ENCODE measurements at places on chromosomes 7 and 10.
A peak's percentile ranks its signal among the peaks of the same experiment; 100 is the strongest.

DNA sequence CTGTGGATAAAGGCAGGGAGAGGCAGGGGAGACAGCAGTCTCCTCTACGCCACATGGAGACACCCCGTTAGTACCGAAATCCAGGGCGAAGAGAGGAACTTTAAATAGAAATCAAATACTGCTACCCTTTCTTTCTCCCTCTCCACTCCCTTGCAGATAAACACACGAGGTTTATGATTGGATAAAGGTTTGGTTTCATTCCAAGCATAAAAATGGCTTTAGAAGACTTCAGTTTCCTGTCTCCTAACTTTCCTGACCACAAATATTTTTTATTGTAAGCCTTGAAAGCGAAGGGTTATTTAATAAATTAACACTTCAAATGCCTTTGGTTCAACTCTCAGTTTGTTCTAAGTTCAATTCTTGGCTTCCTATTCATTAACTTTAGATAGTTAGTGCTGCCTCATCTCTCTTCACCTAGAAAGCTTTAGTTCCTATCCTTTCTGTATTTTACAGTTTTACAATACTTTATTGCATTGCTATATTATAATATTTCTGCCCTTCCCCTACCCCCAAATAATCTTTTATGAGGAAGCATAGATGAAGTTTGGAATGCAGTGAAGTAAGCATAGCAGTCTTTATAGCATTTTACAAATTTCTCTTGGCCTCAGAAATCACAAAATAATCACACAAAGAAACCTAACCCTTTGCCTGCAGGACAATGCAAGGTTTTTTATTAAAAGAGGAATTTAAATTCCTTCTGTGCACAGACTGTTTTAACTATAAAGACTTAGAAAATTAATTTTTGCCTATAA lies 31.5 kb upstream of the ARID5B start:
- DNase-seq, result no peak

- no peak for DNase-seq
These were observed 36.0 kb downstream of the MAT1A start for GRCh38 chr10:80253266-80253962.

- no peak for DNase-seq
These were observed 200.3 kb upstream of the LYZL2 start for GRCh38 chr10:30829901-30830300.

GRCh38 chr7:75915416-75916156 lies 631 bp downstream of the POR start:
- DNase-seq, result no peak

DNA sequence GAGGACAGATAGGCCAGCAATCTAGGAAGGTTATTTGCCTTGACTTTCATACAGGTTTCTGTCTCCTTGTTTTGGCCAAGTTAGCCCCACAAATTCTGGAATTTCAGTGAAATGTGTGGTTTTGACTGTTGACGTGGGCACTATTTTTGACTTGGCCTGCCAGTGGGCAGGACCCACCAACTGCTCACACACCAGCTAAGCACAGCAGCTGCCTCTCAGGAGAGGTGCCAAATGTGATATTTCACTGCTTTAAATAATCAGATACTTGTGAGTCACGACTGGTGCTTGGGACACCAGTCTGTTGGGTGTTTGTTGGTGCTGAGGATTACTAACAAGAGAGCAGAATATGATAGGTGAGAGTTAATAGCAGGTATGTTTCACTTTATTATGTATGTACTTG lies 409.7 kb upstream of the MTPN start:
- DNase-seq, result no peak

DNA sequence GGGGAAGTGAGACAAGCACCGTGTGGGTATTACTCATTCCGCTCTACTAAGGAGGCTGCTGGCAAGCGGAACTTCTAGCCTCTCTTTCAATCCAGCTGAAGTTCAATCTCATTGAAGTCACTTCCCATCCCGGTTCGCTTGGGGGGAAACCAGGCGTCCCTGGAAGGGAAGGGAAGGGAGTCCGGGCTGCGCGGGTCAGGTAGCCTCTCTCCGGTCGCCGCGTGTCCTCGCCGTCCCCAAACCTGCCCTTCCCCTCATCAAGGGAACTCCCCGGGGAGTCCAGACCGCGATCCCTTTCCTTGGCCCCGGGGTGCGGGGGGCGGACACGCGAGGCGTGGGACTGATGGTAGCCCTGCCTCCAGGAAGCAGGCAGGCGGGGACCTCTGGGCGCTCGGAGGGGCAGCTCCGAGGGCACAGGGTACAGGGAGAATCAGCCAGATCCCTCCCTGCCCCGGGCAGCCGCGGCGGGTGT lies 598 bp upstream of the ZEB1 start:
- DNase-seq, result peak; percentile 45

GRCh38 chr7:150867605-150868004 lies 15.3 kb downstream of the AOC1 start:
- DNase-seq, result no peak

- DNase-seq, result no peak
These were observed 6.4 kb upstream of the ST8SIA6 start for GRCh38 chr10:17460756-17461155.

GRCh38 chr10:131553121-131553520 lies 241.6 kb upstream of the TCERG1L start:
- no peak for DNase-seq

DNA sequence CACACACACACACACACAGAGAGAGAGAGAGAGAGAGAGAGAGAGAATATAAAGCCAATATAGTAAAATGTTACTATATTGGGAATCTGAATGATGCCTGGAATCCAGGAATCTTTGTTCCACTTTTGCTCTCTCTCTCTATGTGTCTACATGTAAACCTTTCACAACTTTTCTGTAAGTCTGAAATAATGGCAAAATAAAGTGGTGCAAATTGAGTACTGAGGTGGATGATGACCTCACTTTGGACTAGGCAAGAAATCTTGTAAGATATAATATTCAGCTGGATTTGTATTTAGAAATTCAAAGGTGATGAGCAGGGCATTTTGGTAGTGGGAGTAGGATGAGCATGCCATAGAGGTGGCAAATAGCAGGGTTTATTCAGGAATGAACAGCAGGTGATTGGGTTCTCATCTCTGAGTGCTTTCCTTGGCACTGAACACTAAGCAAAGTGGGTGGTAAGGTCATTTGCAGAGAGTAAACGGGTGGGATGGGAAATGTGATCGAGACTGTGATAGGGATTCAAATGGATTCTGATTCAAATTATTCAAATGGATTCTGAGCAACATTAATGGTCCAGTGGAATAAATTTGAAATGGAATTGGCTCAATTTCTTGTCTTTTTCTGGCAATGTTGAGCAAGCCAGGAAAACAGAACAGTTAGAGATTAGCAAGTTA lies 9.7 kb upstream of the ANLN start:
- no peak for DNase-seq

GRCh38 chr10:51260376-51260775 lies 186.1 kb downstream of the PRKG1 start:
- DNase-seq, result no peak

DNA sequence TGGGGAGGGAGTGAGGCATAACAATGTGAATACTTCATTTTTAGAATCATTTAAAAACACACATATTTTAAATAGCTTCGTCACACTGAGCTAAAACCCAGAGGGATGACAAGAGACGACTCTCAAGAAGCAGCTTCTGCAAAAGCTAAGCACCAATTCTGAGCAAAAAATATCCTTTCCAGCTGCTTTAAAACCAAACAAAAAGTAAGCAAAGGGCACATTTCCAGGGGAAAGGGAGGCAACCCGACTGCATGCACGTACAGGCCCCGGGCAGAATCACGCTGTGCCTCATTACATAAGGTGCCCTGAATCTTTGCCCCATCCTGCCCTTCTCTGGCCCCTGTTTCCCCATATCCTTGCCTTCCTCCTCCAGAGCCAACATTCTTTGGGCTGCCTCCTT lies 78.4 kb downstream of the DGKI start:
- no peak for DNase-seq

- no peak for DNase-seq
These were observed 94.7 kb downstream of the SORBS1 start for GRCh38 chr10:95466436-95466835.

GRCh38 chr10:3255075-3255474 lies 82.5 kb upstream of the PITRM1 start:
- DNase-seq, result no peak

GRCh38 chr10:14681305-14681704 lies 93.4 kb downstream of the FAM107B start:
- DNase-seq, result no peak

DNA sequence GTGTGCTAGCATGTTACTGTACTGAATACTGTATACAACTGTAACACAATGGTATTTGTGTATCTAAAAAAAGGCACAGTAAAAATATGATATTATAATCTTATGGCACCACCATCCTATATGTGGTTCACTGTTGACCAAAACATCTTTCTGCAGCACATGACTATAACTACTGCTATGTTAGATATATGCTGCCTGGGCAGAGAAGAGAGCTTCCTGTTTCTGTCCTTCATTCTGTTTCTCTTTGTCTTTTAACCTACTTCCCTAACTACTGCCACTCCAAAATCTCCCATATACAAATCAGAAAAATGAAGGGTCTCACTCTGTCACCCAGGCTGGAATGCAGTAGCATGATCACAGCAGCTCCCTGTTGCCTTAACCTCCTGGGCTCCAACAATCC lies 8.8 kb upstream of the FGL2 start:
- no peak for DNase-seq

DNA sequence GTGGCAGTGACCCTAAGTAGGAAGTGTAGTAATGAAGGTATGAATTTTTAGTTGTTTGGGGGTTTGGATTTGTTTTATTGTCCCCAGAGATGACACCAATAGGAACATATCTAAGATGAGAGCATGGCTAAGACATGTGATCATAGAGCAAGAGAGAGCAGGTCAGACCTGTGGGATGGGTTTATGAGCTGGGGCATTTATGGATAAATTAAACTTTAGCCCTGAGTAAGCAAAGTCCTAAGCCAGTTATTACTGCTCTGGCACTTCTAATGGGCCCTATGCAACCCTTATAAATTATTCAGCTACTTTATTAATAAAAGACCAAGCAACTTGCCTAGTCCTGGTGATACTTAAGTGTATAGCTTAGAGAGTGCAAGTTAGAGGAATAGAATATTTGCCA lies 85.1 kb downstream of the LRRC4 start:
- no peak for DNase-seq

DNA sequence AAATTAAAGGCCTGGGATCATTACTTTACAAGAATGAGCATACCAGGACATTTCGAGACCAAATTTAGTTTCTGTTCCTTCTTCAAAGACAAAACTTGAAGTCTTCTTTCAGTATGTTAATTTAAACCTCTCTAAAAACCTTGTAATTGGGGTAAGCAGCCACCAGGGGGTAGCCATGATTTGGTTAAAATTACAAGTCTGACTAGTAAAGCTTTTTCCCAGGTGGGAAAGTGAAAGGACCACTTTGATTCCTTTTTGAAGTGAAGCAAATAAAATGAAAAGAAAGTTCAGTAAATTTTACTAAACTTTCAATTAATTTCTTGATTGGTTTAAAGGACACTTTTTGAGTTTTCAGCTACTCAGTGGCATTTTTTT lies 294.3 kb downstream of the BBS9 start:
- DNase-seq, result no peak

All from stimulated activated CD4-positive, alpha-beta T cell treated with anti-CD3 and anti-CD28 coated beads, Interleukin-15, amount 100 ng/mL, for 1 hour (primary cell).